ENCODE measurements at places on chromosomes 12 and 14.

DNA sequence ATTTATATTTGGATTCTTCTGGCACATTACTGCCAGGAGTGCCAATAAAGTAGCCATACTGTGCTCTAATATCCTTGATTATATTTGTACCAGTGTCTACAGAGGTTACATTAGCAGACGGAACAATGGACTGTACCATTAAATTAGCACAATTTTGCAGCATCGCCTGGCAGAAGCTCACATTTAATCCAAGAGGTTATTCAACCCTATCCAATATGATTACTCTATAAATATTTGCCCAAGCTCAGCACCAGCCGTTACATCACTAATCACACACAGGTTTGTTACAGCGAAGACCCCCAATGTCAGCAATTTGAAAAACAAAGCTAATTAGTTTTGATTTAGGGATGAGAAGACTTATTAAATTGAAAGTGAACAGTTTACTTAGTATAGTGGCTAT is 16.9 kb upstream of the MGST1 start:
- no peak for DNase-seq

DNA sequence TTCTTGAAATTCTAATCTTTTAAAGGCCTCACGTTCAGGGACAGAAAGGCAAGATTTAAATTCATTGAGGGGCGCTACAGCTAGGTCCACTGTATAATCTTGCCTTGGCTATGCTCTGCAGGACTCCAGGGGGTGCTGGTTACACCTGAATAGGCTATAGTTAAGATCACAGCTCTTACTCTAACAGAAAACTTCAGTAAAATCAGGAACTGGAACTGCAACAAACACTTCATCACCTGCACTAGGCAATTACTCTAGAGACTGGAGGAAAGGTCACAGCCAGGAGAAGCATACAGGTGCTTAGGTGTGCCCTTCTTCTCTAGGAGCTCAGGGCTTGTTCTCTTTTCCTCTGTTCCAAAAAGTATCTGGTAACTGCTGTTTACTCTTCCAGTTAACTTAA is 20.9 kb downstream of the SLCO1C1 start:
- peak; percentile 35 for DNase-seq

GRCh38 chr12:121245031-121245430 is 35.1 kb downstream of the P2RX4 start:
- no peak for DNase-seq

- DNase-seq, result no peak
These were observed 4.6 kb upstream of the ZDHHC22 start for GRCh38 chr14:77145975-77146740.

- DNase-seq, result no peak
These were observed at the start of gene SLC8B1 for GRCh38 chr12:113334786-113335539. SLC8B1 (minus strand) TSS chr12:113335109; CDS start chr12:113332878, 2,231 bp downstream.
